ENCODE measurements at places on chromosomes 4 and X.

DNA sequence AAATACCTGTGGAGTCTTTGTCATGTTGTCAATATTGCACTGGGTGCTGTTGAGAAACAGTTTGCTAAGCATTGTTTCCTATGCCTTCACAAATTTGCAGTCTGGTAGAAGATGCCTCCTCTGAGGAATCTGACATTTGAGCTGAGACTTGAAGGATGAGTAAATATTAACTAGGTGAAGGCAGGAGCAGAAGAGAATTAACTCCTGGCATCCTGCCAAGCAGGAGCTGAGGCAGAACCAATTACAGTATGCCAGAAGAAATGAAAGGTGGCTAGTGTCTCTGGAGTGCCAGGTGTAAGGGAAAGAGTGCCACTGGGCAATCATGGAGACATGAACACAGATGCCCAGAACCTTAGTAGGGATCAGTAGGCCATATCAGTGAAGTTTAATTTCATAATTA is 1778.2 kb upstream of the PCDH10 start:
- no peak for DNase-seq

DNA sequence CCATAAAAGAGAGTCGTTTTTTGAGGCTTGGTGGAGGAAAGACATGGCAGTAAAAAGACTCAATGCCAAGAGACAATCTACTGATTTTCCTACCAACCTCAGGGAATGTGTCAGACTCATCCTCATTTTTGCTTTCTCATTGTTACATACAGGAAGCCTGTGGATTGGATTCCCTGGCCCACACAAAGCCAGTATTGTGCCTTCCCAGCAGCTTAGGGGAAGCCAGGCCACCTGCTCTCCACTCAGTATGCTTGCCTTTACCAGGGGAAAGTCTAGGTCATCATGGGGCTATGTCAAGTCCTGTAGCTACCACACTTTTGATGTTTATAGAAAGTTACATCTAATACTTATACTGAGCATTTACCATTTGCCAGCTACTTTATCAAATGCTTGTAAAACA is 11.0 kb downstream of the BMX start:
- no peak for DNase-seq

DNA sequence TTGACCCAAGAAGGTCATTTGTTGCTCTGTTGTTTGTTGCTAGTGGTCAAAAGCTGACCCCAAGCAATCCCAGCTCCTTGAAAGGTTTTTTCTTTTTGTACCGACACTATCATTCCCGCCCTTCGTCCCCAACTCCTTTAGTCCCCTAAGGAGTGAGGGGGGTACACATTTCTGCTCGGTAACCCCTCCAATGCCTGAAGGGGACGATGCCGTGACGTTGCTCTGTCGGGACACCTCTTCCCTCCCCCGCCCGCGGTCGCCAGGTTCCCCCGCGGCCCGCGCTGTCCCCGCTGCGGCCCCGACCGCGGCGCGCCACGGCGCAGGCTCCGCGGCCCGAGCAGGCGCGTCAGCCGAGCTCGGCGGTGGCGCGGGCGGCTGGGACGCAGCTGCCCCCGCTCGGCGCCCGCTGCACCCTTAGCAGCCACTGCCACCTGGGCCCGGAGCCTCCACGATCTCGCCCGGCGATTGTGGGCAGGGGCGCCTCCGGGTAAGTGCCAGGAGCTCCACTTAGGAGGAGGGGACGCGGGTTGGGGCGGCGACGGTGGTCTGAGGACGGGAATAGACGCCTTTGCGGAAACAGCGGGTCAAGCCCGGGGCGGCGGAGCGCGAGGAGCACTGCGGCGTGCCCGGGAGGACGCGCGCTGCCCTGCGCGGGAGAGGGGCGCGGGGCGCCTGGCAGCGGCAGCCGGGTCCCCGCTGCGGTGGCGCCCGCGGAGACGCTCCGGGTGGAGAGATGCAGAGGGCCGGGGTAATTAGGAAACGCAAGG is at the start of gene GLRB:
TSS of gene GLRB (plus strand) at position 340 of the 767 bp plus-strand sequence. CDS start 1,875 bp downstream, outside the sequence.
- DNase-seq, result peak; percentile 31

DNA sequence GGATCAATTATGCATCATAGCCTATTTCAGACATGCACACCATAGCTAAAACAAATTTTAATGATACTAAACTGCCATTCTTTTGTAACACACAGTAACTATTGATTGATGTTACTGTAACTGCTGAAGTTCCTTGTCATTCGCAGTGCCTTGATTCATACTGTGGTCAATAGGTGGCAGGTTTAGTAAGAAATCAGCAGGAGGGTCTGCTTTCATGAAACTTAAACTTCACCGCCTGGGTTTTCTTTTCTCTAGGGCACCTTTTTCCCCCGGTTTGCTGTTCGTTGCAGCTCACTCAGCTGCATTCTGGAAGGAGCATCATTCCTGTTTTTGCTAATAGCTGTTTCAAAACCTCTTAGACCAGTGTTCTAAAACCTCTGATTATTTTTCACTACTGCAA is 88.1 kb downstream of the RPA4 start:
- no peak for DNase-seq

- DNase-seq, result no peak
These were observed 103.8 kb upstream of the ATP6AP2 start for GRCh38 chrX:40476958-40477357.

DNA sequence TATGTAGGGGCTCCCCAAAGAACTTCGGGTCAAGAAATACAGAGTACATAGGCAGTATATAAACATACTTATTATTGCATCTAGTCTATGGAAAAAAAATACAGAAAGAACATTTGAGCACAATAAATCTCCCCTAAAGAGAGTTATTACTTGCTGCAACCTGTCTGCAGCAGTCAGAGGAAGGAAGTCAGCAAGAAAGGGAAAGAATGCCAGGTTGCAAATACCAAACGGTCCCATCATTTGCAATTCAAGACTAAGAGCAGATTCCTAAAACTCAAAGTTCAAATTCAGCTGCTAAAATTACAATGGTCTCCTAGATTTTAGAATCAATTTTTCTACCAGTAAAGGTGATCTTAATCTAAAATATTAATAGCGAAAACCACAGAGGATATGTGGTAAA is 236.2 kb upstream of the NUDT6 start:
- DNase-seq, result no peak

- no peak for DNase-seq
These were observed 55.3 kb downstream of the PALLD start for GRCh38 chr4:168551945-168552695.

- no peak for DNase-seq
These were observed 307.9 kb upstream of the ZFP42 start for GRCh38 chr4:187687697-187688096.

GRCh38 chr4:24662056-24662455 is 77.7 kb upstream of the DHX15 start:
- DNase-seq, result no peak

DNA sequence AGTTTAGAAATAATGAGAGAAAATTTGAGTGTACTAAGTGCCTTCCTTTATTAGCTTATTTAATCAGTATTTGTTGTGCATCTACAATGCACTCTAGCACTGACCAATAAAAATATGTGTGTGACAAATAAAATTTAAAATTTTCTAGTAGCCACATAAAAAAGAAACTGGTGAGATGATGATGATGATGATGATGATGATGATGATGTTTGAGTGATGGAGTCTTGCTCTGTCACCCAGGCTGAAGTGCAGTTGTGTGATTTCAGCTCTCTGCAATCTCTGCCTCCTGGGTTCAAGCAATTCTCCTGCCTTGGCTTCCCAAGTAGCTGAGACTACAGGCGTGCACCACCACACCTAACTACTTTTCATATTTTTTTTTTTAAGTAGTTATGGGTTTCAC is 110.2 kb downstream of the RNF150 start:
- no peak for DNase-seq

DNA sequence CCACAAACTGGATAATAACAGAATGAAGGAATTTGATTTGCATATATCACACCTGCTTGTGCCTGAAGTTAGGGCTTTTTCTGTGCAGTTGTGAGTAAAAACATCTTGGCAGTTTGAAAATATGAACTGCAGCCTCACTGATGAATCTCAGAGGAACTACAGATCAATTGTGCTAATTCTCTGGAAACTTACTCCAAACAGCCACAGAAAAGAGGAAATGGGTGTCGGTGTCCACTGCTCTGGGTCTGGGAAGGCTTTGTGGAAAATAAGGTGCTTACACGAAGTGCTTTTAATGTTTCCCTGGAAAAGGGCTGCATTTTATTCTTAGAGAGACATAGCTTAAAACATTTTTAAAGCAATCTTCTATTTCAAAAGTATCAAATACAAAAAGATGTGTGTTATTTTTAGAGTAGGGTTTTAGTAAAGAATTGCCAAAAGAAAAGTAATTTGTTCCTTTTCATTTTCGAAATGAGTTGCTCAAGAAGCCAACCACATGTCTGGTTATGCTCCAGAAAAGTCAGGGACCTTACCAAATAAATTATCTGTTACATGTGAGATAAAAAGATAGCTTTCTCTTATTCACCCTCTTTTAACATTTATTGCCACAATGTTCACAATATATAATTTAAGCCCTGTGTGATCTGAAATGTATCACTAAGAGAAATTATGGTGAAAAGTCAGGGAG is 240.1 kb downstream of the FRAS1 start:
- DNase-seq, result no peak

- no peak for DNase-seq
These were observed 35.3 kb downstream of the AREG start for GRCh38 chr4:74480267-74480666.

DNA sequence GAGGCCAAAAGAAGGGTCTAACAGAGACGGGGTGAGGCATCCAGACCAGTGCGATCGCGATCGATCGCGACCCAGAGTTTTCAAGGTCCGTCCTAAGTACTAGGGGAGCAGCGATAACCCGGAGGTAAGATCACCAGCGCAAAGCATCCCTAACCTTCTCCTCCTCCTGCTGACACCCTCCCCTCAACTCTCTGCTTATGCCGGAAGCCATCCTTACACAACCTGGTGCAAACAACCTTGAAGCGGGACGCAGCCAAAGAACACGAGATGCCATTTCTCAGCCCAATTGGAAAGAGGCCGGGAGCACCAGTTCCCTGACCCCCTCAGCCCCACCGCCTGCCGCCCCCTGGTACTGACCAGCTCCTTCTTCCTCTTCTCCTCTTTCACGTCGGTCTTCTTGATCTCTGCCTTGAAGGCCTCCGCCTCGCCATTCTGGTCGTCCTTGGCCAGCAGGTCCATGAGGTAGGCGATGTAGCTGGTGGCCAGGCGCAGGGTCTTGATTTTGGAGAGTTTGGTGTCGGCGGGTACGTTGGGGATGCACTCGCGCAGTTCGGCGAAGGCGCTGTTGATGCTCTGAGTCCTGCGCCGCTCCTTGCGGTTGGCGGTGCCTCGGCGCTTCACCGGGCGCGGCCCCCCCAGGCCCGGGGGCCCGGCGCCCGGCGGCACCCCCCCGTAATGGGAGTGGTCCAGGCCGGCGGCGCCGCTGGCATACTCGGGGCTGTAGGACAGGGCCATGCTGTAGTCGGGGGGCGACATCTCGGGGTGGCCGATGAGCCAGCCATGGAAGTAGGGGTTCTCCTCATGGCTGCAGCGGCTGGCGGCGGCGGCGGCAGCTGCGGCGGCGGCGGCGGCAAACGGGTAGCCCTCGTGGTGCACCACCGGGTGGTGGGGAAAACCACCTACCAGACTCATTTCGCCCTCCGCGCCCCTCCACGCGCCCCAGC is 1.4 kb downstream of the HAND2 start:
- DNase-seq, result no peak

DNA sequence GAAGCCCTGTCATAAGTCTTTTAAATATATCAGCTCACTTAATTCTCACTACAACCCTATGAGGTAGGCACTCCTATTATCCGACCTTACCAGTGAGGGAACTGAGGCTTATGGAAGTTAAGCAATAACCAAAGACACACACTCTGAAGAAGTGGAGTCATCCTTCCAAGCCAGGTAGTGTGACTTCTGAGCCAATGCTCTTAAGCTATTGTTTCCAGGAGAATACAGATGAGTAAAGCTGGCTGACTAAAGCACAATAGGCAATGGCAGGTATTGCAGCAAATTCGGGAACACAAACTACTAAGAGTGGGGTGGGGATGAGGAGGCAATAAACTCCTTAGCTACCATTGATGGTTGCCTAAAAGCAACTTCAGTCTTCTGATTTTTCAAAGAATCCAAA is 81.8 kb upstream of the KIT start:
- DNase-seq, result no peak

- no peak for DNase-seq
These were observed 92.1 kb downstream of the AFF1 start for GRCh38 chr4:87026800-87027495.

DNA sequence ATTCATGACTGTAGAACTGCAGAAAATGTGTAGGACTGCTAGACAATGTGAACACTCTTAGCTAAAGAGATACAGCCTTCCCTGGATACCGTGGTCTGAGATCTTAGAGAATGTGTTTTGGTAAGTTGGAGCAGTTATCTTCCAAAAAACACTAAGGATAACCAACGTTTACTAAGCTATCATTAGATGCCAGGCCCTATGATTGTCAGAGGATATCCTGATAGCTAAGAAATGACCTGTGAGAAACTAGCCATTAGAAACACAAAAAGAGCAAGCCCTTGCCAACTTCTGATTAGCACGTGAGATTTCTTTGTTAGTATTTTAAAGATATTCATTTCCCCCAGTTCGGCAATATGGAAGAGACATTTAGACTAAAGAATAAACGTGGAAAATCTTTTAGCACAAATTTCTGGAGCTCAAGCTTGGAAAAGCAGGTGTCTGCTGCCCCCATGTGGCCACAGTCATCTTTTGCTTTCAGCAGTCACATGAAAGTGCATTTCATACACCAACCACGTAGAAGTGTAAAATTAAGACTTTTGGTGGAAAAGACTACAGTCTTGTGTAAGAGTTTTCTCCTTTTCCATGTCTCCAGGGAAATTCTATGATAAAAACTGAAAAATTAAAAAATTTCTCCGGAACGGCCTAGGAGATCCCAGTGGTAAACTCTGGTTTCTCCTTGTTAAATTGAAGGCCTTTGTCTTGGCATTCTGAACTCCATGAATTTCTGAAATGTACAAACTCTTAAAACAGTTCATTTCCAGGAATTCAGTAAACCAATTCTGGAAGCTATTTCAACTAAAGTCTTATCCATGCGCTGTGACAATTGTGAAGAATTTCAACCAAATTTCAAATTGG is 136.4 kb downstream of the ZNF674 start:
- DNase-seq, result peak; percentile 68

- DNase-seq, result no peak
These were observed 44.1 kb upstream of the SGMS2 start for GRCh38 chr4:107780665-107781064.

GRCh38 chr4:119244832-119245231 is 32.3 kb downstream of the USP53 start:
- DNase-seq, result no peak

DNA sequence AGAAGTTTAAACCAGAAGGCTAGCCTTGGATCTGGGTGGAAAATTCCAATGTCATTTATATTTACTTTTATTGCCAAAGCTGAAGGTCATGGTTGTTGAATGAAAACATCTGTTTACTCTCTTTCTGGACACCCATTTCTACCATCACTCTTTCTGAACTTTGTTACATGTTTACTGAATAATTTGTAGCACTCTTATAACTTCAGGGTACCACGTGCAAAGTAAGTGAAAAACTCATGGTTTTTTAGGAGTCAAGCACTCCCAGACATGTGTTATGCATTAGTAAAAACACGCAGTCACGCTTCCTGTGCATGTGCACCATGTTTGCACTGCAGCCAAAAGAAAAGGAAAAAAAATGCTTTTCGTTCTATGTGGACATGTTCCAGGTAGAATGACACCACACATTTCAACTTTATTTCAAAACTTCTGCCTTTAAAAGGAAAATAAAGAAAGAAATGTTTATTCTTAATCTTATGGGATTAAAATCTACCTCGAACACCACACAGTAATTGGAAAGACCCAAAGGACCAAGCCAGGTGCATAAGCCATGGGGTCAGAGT is 31.4 kb upstream of the ADH1C start:
- no peak for DNase-seq

GRCh38 chrX:136268051-136269048 is 17.1 kb upstream of the MAP7D3 start:
- no peak for DNase-seq

GRCh38 chrX:119690921-119691716 is 1.8 kb downstream of the SEPTIN6 start:
- peak; percentile 20 for DNase-seq
